ENCODE measurements at places on chromosomes 5 and 9.

DNA sequence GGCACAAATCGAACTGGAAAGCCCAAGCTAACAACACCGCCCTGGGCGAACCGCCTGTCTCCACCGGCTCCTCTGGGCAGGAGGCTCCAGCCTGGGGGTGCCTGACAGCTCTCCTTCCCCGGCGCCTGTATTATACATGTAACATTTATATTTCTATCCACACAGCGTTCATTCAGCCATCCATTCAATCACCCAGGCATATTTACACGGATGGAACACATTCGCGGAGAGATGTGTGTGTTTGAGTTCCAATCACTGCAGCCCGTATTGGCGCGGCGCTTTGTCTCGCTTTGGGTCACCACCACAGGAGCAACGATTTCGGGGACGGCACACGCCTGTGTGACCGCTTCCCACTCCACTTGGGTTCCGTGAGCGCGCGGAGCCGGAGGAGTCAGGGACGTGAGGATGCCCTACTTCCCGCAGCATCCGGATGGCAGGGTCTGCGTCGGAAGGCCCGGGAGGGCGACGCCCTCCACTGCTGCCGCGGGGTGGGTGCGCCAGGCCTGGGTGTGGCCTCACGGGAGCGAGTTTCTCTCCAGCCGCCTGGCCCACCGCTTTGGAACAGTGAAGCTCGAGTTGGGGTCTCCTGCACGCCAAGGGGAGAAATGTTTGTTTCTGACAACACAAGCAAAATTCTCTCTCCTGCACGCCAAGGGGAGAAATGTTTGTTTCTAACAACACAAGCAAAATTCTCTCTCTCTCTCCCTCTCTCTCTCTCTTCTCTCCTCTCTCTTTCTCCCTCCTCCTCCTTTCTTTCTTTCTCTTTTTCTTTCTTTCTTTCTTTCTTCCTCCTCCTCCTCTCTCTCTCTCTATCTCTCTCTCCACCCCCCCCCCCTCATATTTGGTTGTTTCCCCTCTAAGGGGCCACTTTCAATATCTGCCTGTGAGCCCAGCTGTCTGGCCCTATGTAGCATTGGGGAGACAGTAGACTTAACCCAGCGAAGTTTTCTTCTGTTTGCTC is 1.1 kb upstream of the SV2C start:
- peak; percentile 23 for DNase-seq

DNA sequence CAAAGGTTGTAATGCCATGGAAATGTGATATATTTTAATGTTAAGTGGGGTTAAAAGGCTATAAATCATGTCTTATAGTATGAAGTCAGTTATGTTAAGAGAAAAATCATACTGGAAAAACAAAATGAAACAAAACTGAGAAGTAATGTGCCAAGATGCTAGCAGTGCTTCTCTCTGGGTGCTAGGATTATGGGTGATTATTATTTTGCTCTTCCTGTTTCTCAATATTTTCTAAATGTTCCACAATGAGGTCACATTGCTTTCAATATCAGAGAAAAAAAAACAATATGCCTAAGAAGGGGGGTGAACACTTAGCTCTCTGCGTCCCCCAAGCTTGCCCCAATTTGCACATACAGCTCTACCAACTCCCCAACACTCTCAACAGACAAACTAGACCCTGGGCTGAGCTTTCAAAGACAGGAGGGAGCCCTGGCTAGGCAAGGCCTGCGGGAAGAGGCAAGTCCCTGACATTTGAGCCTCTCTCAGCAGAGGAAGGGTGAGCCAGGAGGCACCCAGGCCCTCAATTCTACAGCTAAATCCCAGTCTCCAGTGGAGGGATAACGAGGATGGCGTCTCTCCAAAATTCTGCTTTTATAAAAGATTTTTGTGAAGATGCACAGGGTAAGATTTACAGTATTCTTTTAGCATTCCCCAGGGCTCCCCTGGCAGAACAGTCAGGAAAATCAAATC is 24.4 kb downstream of the WHRN start:
- no peak for DNase-seq

- no peak for DNase-seq
Measured at GRCh38 chr5:77177576-77177975, 32.9 kb upstream of the PDE8B start.

DNA sequence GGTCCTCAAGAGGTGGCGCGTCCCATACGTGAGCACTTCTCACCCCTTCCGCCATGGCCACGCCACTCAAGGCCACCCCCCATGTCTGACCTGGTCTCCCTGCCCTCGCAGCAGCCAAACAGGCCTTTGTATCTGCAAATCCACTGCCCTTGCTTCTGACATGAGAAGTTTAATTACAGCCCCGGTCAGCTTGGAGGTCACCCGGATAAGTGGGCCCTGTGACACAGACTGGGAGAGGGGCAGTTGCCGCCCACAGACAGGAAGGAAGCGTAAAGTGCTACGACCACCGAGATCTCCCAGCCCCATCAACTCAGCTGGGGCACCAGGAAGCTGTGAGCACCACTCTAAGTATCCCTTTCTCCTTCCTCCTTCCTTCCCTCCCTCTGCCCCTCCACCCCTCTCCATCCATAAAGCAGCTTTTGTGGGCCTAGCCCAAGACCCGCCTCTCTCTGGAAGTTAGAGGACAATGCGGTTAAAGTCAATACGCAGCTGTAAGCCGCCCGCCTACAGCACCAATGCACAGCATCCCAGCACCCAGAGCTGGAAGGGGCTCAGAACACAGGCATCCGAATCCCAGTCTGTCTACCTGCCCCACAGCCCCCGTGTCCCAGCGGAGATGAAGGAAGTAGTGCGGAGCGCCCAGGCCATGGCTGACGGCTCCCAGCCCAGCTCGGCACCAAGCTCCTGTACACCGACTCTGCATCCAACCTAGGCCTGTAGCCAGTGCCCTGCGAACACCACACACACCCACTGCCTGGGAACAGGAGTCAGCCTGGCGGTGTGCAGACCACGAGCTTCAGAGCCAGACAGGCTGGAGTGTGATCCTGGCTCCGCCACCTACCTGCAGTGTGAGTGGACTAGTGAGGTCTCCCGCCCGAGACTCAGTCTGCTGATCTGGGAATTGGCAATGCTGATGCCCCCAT is 44.8 kb upstream of the RNF130 start:
- DNase-seq, result no peak

- DNase-seq, result no peak
Measured at GRCh38 chr9:16022228-16022627, 469.4 kb downstream of the CCDC171 start.

GRCh38 chr5:149654231-149654630 is 72.9 kb downstream of the ARHGEF37 start:
- DNase-seq, result no peak

DNA sequence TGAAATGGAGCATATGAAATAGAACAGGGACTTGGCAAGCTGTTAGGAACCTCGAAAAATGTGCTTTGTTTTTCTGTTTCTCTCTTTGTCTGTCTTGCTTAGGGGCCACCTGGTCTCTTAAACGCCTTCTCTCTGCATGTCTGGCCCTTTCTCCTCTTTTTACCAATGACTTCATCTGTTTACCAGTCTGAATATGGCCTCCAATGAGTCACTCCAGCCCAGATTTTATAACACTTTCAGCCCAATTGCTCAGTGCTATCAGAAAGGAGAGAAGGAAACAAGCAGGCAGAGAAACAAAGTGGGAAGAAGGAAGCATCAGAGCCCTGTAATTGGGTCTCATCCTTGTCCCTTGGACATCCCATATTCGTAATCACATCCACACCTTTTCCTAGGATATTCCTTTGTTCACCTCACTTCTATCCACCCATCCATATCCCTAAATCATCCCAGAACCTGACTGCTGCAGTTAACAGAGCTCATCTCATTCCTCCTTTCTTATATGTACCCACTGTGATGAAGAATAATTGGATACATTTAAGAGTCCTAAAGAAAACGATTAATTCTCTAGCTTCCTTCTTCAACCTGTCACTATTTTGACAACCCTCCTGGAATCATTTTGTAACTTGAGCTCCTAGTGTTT is 151.8 kb upstream of the GPR151 start:
- DNase-seq, result no peak

- DNase-seq, result no peak
Measured at GRCh38 chr9:29060041-29060440, 1486.8 kb upstream of the C9orf72 start.

DNA sequence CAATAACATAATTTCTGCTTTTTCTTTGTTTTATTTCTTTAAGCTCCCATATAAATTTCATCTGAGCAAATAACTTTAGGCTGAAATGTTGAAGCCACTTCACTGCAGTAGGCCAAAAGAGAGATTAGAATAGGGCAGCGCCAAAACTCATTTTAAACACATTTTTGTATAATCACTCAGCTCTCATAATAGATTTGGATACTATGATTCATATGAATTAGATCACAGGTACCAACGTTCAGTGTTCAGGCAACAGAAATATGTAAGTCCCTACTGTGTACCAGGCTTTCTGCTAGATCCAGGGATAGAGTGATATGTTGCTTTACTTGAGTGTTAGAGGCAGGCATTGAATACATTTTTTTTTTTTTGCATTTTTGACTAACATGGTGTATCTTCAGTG is 370.5 kb downstream of the PTPRD start:
- no peak for DNase-seq

DNA sequence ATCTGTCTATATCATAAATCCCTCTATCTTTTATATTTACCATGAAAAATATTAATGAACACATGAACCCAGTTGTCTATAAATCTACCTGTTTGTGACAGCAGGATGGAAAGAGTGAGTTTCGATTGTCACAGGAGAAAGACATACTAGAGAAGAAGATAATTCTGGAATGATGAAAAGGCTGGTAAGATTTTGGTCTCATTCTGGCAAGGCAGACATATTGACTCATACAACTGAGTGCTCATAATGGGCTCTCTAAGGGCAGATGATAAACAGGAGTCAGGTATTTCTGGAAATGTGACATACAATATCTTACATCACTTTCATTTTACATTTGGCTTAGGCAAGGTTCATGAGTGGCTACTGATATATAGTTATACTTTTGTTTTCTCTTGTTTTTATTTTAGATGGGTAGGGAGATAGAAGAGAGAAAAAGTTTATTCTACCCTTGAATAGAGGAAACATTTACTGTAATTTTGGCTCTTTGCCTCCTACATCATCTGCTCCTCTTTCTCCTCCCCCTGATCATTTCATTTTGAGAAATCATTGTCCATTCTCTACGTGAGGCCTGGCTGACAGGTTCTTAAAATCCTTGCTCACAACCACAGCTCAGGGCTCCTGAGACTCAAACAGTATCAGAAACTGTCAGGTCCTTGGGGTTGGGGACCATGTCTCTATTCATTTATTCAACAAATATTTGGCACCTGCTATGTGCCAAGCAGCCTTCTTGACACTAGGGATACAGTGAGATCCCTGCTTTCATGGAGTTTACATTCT is 14.4 kb downstream of the ELOVL7 start:
- no peak for DNase-seq

DNA sequence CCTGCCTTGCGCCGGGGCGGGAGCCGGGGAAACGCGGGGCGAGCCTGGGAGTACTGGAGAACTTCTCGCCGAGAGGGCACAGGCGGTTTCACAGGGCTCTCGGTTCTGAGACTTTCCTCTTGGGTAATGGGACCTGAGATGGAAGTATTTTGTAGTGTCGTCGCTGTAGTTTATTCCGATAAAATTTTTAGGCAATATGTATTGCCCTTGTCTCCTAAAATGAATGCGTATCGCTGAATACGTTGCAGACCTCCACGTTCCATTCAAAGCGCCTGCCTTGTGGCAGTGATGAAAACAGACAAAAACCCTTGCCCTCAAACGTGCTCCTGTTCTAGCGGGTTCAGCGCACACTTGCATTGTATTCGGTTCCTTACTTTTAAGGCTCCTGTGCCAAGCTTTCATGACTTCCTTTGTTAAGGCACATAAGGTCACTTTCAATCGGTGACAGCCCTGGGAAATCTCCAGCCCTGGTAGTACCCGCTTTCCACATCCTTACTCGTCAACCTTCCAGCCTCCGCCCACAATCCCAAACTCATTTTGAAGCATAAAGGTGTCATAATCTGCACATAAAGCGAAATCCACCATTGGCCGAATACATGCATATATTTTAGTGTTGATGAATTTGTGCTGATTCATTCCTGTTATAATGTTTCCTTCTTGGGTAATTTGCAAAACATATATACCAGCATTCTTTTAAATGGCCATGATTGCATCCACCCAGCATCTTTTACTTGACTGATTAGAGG is 694 bp downstream of the RMI1 start:
- DNase-seq, result peak; percentile 32

GRCh38 chr5:174146556-174146955 is 101.0 kb downstream of the NSG2 start:
- DNase-seq, result no peak

DNA sequence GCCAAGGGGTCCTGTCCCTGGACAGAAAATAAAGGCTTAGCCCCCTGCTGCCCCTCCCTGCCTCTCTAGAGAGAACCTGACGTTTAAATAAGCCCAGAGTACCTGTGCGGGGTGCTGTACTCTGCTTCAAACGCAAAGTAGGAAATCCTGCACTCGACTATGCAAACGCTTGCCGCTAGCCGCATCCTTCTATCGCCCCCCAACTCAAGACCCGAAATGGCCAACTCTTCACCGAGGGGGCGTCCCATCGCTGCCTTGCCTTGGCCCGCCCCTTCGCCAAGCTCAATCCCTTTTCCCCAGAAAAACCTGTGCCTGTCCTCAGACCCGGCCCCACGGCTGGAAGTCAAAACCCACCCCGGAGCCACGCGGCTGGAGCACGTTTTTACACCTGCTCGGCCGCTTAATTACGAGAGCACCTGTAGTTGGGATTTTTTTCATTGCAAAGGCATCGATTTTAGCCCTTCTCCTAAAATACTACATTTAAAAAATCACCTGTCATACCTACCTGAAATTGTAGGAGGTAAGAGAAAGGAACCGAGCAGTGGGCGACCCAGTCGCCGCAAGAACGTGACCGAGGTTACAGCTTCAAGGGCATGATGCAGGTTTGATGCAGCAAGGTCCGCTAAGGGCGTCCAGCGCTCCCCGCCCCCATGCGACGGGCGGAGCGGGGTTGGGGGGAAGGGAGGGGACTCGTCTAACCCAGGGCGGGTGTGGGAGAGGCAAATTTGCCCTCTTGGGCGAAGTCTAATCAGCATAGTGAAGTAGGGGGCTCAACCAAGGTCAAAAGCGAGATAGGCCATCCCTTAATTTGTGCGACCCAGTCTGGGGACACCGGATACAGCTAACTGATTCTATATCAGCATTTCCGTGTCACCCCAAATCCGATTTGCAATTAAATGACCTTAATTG is 3.5 kb downstream of the ELAVL2 start:
- DNase-seq, result no peak

- no peak for DNase-seq
Measured at GRCh38 chr9:120694559-120694958, 19.7 kb downstream of the MEGF9 start.

- DNase-seq, result peak; percentile 91
Measured at GRCh38 chr9:95048225-95049087, 269.1 kb downstream of the FANCC start.
